ENCODE measurements at places on chromosomes 3 and 15. TPM values are rescaled to one million over a fixed set of nuclear protein-coding genes. Genes with fewer than 3 reads are reported as not detected.

- H3K27ac ChIP-seq, result no peak overlapping the region
- DNase-seq, result peak; percentile 84
- H3K36me3 ChIP-seq, result peaks cover 2% of the 10 kb centered on the region
- peak overlapping the region; percentile 75 for H3K4me3 ChIP-seq
These were observed 1.1 kb downstream of the CELSR3 start for GRCh38 chr3:48661501-48662144.

OXSM gene
- 18.2 TPM for total RNA-seq

ZMYND10 gene
- total RNA-seq, result 1.2 TPM

TNFAIP8L3 gene
- total RNA-seq, result 0.30 TPM

CATSPER2 gene
- total RNA-seq, result 4.5 TPM

DNA sequence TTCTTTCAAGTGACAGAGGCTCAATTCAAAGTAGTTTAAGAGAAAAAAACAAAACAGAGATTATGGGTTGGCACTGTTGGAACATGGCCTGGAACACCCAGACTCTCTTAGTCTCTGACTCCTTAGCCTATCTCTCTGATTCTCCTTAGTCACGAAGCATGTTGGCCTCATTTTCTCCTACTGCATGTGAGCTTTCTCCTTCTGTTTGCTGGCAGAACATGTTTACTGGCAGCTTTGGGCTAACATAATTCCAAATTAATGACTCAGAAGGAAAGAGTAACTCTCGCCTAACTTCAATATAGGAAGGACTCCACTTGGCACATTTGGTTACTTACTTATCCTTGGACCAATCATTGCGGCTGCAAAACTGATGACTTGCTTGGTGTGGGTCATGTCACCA, 21.7 kb upstream of the CCDC39 start:
- no peak for DNase-seq
- H3K4me1 ChIP-seq, result no peaks in the 10 kb centered on the region
- no peak overlapping the region for H3K27ac ChIP-seq
- H3K27me3 ChIP-seq, result peaks cover 31% of the 10 kb centered on the region
- H3K4me3 ChIP-seq, result no peak overlapping the region

DNA sequence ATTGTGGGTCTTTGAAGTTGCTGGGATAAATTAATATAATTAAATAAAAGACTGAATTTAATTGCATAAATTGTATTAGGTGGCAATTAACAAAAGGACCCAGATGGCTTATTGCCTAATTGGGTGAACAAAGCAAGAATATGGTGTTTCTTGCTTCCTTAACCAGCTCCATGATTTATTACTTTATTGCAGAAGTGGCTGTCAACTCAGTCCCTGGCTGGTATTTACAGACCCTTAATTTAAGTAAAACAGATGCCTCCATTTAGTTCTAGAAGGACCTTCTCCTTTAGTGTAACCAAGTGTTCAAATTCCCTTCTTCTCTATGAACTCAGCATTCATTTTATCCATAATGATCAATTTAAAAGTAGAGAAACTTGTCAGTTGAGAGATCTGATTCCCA, 35.1 kb downstream of the DPH3 start:
- H3K27ac ChIP-seq, result no peak overlapping the region
- no peak overlapping the region for H3K4me3 ChIP-seq
- H3K36me3 ChIP-seq, result no peaks in the 10 kb centered on the region

DNA sequence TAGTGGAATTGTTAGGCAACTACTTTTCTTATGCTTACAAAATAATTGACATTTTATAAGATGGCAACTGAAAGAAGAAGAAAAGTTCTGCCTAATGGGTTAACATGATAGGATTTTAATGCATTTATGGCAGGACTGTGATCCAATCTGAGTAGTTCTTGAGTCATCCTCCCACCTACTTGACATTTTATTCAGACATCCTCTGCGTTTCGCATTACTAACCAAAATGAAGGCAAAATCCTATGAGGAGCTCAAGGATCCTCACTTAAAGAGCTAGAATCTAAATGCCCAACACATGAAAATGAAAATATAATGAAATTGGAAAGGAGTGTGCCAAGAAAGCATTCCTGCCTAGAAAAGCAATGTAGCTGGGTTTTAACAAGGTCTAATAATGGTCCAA, 581.1 kb upstream of the SEMA6D start:
- no peaks in the 10 kb centered on the region for H3K4me1 ChIP-seq
- H3K36me3 ChIP-seq, result no peaks in the 10 kb centered on the region
- no peak overlapping the region for H3K4me3 ChIP-seq
- no peak for DNase-seq

DNA sequence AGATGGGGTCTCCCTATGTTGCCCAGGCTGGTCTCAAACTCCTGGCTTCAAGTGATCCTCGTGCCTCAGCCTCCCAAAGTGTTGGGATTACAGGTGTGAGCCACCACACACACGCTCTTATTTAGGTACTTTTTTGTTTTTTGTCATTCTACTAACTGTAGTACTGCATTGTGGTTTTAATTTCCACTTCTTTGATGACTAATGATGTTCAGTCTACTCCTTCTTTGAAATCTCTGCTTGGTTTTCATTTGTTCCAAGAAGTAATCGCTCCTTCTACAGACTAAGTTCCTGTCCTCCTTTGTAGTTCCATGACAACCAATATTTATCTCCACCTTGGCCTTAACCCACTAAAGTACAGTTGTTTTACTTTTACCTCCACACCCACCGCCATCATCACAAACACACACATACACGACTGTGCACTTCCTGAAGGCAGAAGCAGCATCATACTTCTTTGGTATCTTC, 529 bp upstream of the DLEC1 start:
- peak; percentile 41 for DNase-seq
- peaks cover 29% of the 10 kb centered on the region for H3K4me1 ChIP-seq
- H3K36me3 ChIP-seq, result peaks cover 10% of the 10 kb centered on the region
- peak overlapping the region; percentile 83 for H3K27ac ChIP-seq
- peaks cover 7% of the 10 kb centered on the region for H3K27me3 ChIP-seq
- H3K4me3 ChIP-seq, result peak overlapping the region; percentile 86

SPESP1 gene
- 2.0 TPM for total RNA-seq

DNA sequence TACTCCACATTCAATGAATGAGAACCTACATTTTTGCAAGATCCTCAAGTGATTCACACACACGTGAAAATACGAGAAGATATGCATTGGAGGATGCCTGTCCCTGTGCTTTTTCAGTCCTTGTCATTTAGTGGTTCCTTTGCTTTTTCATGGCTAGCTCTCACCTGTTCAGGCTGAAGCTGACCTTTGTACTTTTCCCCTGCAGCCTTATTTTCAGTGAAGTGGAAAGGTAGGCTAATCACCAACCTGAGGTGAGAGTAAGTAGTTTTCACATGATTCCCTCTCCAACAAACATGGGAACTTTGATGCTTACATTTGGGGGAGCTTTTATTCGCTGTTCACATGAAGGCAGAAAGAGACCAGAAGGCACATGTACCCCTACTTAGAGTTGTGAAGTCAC, 8.3 kb downstream of the ITPR1 start:
- DNase-seq, result no peak
- H3K27me3 ChIP-seq, result no peaks in the 10 kb centered on the region
- H3K4me3 ChIP-seq, result no peak overlapping the region

CCDC54 gene
- not detected for total RNA-seq

GRCh38 chr3:19816631-19817030, 117.4 kb downstream of the EFHB start:
- no peak overlapping the region for H3K4me3 ChIP-seq
- no peak overlapping the region for H3K27ac ChIP-seq
- H3K27me3 ChIP-seq, result no peaks in the 10 kb centered on the region
- no peaks in the 10 kb centered on the region for H3K36me3 ChIP-seq
- no peaks in the 10 kb centered on the region for H3K4me1 ChIP-seq

GRCh38 chr3:144942093-144942837, 970.6 kb downstream of the DIPK2A start:
- no peak overlapping the region for H3K4me3 ChIP-seq
- no peaks in the 10 kb centered on the region for H3K4me1 ChIP-seq
- H3K27me3 ChIP-seq, result no peaks in the 10 kb centered on the region
- no peak overlapping the region for H3K27ac ChIP-seq
- H3K36me3 ChIP-seq, result no peaks in the 10 kb centered on the region

SLC28A2 gene
- total RNA-seq, result not detected

All from activated T-cell treated with anti-CD3 and anti-CD28 coated beads, Interleukin-2, amount 50 U/mL, for 72 hours (primary cell).